ENCODE measurements at places on chromosomes 2 and 18. TPM values are rescaled to one million over a fixed set of nuclear protein-coding genes. Genes with fewer than 3 reads are reported as not detected.

DNA sequence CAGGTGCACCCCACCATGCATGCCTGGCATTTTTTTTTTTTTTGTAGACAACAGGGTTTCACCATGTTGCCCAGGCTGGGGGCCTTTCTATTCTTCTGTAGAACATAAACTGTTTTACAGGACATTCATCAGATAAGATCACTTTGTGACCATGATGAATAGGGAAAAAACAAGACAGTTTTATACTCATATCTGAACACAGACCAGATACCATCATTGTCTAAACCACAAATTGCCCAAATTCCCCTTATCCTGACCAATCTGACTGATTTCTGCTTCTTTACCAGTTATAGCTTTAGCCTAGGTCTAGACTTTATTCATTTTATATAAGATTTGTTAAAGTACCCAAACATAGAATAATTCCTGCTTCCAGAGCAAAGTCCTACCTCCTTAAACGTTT lies 1699.3 kb upstream of the TMEFF2 start:
- no peaks in the 10 kb centered on the region for H3K27me3 ChIP-seq
- H3K27ac ChIP-seq = no peak overlapping the region
- H3K36me3 ChIP-seq = no peaks in the 10 kb centered on the region
- no peak overlapping the region for H3K4me3 ChIP-seq

The PAX8 gene
- total RNA-seq = 1.7 TPM

DNA sequence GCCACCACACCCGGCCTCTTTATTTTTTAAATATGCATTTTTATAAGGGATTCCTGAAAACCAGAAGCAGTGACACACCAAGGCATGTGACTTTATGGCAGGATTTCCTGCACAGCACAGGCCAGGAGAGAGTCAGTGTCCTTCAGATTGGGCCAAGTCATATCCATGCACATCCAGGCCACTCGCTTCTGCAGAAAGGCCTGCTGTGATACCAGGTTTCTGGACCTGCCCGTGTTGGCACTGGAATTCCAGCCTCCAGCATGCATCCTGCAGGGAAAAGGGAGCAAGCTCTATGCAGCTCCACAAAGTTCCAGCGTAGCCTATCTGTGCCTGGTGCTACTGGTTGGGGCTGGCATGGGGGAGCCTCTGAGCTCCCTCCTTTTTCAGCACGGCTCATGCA lies 36.8 kb downstream of the MEX3C start:
- no peak for DNase-seq
- no peaks in the 10 kb centered on the region for H3K36me3 ChIP-seq
- no peaks in the 10 kb centered on the region for H3K27me3 ChIP-seq
- H3K27ac ChIP-seq = no peak overlapping the region

DNA sequence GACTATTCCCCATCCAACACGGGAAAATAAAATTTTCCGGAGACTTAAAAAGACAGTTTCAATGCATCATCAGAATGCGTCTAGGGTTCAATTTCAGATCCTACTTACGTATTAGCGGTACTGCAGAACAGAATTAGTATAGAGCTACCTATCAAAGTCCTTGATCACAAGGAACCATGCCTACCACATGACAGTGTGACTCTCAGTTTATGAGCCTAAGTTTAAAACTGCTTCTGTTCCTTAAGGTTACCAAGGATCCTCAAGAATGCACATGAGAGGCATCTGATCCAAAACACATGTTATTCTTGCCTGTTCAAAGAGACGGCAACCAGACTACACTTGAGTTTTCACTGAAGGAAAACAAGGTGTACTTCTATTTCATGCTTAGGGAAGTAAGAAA lies 369.7 kb downstream of the EPHA4 start:
- no peaks in the 10 kb centered on the region for H3K4me1 ChIP-seq
- no peaks in the 10 kb centered on the region for H3K36me3 ChIP-seq
- H3K27me3 ChIP-seq = no peaks in the 10 kb centered on the region
- no peak overlapping the region for H3K4me3 ChIP-seq
- DNase-seq = no peak

The GREB1 gene
- total RNA-seq = 0.19 TPM

The SCYGR4 gene
- not detected for total RNA-seq

The C2orf66 gene
- total RNA-seq = not detected

DNA sequence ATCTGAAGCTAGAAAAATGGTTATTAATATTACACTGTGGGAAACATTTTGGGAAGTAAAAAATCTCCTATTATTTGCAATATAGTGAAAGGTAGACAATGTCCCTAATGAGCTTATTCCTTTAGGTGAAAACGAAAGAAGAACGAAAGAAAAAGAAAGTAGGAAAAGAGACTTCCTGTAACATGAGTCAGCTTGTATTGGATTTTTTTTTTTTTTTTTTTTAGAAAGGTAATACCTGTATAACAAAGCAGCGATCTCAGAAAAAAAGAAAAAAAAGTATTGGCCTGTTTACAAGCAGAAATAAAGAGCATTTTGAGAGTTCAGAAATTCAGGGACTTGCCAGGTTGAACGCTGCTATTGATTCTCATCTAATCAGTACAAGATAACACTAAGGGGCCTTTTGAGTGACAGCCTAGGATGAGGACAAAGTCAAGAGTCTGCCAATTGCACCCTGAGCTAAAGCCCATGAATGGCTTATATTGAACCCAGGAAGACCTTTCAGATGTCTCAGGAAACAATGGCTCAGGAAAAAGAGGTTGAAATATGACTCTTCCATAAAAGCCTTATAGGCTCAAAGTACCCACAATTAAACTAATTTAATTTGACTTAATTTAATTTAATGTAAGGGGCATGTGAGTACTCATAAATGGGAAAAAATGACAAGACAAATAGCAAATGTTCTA lies 615.6 kb upstream of the CDH2 start:
- H3K4me3 ChIP-seq = no peak overlapping the region
- no peaks in the 10 kb centered on the region for H3K27me3 ChIP-seq
- H3K36me3 ChIP-seq = no peaks in the 10 kb centered on the region
- no peaks in the 10 kb centered on the region for H3K4me1 ChIP-seq
- H3K27ac ChIP-seq = no peak overlapping the region

DNA sequence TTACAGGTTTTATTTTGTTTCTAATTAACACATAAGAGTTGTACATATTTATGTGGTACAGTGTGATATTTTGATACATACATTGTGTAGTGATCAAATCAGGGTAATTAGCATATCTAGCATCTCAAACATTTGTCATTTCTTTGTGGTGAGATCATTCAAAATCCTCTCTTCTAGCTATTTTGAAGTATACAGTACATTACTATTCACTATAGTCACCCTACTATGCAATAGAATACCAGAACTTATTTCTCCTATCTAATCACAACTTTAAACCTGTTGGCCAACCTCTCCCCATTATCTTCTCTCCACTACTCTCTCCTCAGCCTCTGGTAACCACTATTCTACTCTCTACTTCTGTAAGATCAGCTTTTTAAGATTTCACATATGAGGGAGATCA lies 325.8 kb downstream of the CYP26B1 start:
- no peaks in the 10 kb centered on the region for H3K4me1 ChIP-seq
- no peak for DNase-seq
- H3K36me3 ChIP-seq = no peaks in the 10 kb centered on the region

The C2orf80 gene
- not detected for total RNA-seq

GRCh38 chr2:8548065-8548618 lies 133.7 kb upstream of the ID2 start:
- peaks cover 42% of the 10 kb centered on the region for H3K4me1 ChIP-seq
- DNase-seq = no peak
- H3K27ac ChIP-seq = no peak overlapping the region
- no peaks in the 10 kb centered on the region for H3K36me3 ChIP-seq
- no peak overlapping the region for H3K4me3 ChIP-seq
- H3K27me3 ChIP-seq = no peaks in the 10 kb centered on the region

DNA sequence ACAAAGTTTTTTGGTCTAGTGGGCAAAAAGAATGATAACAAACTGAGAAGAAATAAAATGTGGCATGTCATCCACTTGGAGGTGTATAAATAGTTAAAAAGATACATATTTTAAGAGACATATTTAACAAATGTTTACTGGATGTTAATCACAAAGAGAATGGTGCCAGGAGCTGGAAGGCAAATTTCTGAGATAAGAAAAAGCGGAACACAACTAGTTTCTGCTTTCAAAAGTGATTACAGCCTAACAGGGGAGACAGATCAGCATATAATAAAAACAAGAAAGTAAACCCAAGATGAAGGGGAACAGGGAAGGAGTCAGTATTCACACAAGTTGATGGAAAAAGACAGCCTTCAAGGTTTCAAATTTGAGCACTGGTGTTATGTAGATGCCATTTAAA lies 91.3 kb downstream of the OLA1 start:
- H3K4me3 ChIP-seq = no peak overlapping the region
- no peaks in the 10 kb centered on the region for H3K36me3 ChIP-seq
- no peaks in the 10 kb centered on the region for H3K4me1 ChIP-seq

The EML6 gene
- 3.9 TPM for total RNA-seq

- DNase-seq = no peak
- H3K4me1 ChIP-seq = peaks cover 12% of the 10 kb centered on the region
- H3K27me3 ChIP-seq = no peaks in the 10 kb centered on the region
- H3K36me3 ChIP-seq = peaks cover 14% of the 10 kb centered on the region
These were observed 13.1 kb downstream of the TMEM18 start for GRCh38 chr2:664063-664462.

DNA sequence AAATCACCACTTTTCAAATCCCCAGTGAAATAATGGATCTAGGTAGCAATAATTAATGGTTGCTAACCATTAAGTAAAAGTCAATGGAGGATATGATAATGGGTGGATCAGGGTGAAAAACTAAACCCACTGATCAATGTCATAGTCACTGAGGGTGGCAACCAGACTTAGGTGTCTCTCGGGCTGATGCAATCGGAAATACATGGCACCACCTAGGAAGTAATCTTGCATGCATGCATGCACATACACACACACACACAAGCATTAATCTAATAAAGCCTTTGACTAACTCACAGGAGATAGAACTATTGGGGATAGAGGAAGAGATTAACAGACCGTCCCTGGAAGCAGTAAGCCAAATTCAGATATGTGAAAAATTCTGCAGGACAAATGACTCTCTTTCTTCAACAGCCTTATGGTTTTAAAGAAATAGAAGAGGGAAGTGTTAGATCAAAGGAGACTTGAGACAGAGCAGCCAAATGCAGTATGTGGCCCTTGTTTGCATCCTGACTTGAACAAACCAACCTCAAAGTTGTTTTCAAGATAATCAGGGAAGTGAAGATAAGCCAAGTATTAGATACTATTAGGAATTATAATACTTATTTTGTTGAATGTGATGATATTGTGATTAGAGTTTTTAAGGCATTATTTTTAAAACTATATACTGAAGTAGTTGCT lies 186.0 kb upstream of the RMP24 start:
- H3K27me3 ChIP-seq = no peaks in the 10 kb centered on the region
- H3K4me3 ChIP-seq = no peak overlapping the region
- no peaks in the 10 kb centered on the region for H3K36me3 ChIP-seq

The REG1B gene
- not detected for total RNA-seq

The EFR3B gene
- 0.12 TPM for total RNA-seq

DNA sequence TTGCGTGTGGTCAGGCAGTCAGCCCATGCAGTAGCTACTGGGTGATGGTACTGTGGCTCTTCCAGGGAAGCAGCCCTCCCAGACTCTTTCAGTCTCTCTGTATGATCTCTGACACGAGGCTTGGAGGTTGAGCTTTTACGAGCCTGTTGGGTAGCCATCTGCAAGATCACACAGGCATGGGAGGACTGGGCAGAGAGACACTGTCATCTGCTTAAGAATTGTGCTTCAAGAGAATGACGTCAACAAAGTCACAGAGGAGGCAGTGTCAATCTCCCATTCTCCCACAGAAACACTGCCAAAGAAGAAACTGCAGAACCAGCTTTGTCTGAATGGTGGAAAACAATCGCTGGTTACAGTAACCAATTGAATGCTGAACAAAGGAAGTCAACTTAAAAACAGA lies 78.4 kb upstream of the MC2R start:
- H3K4me3 ChIP-seq = no peak overlapping the region
- no peaks in the 10 kb centered on the region for H3K27me3 ChIP-seq
- no peaks in the 10 kb centered on the region for H3K36me3 ChIP-seq
- no peak for DNase-seq

DNA sequence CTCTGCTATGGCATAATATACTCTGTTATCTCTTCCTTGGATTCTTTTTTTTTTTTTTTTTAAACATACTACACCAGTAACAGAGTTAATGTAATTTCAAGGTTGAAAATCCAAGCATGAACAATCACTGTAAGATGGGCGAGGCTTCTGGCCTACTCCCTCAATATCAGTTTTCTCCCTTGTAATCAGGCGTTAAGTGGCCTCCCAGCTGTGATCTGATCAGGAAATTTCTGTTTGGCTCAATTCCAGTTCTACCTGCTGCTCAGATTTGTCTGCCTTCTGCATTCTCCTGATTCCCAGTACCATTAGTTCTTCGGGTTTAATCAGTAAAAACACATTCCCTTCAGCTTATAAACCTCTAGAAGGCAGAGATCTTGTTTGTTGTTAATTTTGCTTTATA lies 18.6 kb downstream of the PRKD3 start:
- no peak overlapping the region for H3K4me3 ChIP-seq
- no peaks in the 10 kb centered on the region for H3K4me1 ChIP-seq
- DNase-seq = no peak
- no peaks in the 10 kb centered on the region for H3K27me3 ChIP-seq
- no peak overlapping the region for H3K27ac ChIP-seq

All from CD4-positive, alpha-beta memory T cell (primary cell).